ENCODE measurements at places on chromosomes 1 and 21.

DNA sequence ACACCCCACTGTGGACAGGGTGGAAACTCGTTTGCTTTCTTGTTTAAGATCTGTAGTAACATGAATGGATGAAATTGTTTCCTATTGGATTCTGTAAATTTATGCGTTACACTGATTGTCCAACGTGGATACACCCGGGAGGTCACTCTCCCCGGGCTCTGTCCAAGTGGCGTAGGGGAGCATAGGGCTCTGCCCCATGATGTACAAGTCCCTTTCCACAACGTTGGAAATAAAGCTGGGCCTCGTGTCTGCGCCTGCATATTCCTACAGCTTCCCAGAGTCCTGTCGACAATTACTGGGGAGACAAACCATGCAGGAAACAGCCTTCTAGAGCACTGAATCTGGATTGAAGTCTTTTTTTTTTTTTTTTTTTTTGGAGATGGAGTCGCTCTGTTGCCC is 1.4 kb downstream of the RCC1 start:
- peak overlapping the region; percentile 95 for H3K4me3 ChIP-seq
- peaks cover 33% of the 10 kb centered on the region for H3K36me3 ChIP-seq
- DNase-seq: no peak
- H3K4me1 ChIP-seq: peaks cover 55% of the 10 kb centered on the region

- peaks cover 83% of the 10 kb centered on the region for H3K27me3 ChIP-seq
- H3K4me3 ChIP-seq: no peak overlapping the region
- H3K36me3 ChIP-seq: no peaks in the 10 kb centered on the region
- DNase-seq: peak; percentile 84
Observed at GRCh38 chr1:37764414-37764825, 500 bp downstream of the EPHA10 start.

- no peak for DNase-seq
- H3K4me3 ChIP-seq: no peak overlapping the region
- no peaks in the 10 kb centered on the region for H3K36me3 ChIP-seq
- H3K27me3 ChIP-seq: no peaks in the 10 kb centered on the region
- peaks cover 7% of the 10 kb centered on the region for H3K4me1 ChIP-seq
Observed at GRCh38 chr1:97137862-97138514, 416.4 kb downstream of the PTBP2 start.

DNA sequence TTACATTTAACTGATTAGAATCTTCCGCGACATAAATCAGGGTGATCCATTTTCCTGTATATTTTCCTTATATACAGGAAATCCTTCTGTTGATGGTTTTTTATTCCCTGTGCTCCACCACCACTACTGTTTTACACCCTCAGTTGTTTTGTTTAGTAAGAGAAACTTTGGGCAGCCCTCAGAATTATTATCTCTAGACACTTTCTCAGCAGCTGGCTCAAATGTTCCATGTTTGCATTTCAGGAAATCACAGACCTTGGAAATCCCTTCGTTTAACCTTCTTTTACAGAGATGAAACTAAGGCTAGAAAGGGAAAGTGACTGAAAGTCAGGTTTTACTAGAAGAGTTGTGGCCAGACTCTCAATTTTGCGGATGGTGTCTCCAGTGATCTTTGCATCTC is 15.2 kb downstream of the ZNF697 start:
- H3K4me1 ChIP-seq: peaks cover 40% of the 10 kb centered on the region
- no peak for DNase-seq
- H3K36me3 ChIP-seq: peaks cover 7% of the 10 kb centered on the region
- peak overlapping the region; percentile 30 for H3K27ac ChIP-seq
- H3K4me3 ChIP-seq: no peak overlapping the region

DNA sequence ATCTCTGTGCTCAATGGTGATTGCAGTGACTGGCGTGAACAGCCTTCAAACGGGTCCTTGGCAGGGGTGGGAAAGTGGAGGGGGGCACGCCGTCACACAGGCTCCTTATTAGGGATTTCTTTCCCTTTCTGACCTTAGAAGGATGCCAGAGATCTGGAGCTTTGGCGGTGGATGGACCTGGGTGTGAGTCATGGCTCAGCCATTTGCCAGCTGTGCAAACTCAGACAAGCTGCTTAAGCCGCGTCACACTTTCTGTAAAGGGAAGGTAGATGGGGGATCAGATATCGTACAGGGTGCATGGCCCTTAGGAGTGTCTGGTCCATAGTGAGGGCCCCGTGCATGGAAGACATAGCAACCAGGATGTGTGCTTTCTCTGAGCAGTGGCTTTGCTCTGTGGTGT is 48.3 kb upstream of the C1orf174 start:
- no peak overlapping the region for H3K27ac ChIP-seq
- DNase-seq: no peak
- no peak overlapping the region for H3K4me3 ChIP-seq
- H3K27me3 ChIP-seq: peaks cover 23% of the 10 kb centered on the region
- no peaks in the 10 kb centered on the region for H3K4me1 ChIP-seq

GRCh38 chr1:247298701-247299100 is 33.0 kb downstream of the ZNF496 start:
- no peak overlapping the region for H3K27ac ChIP-seq
- no peaks in the 10 kb centered on the region for H3K27me3 ChIP-seq
- H3K4me3 ChIP-seq: no peak overlapping the region
- H3K4me1 ChIP-seq: no peaks in the 10 kb centered on the region

- H3K27me3 ChIP-seq: peaks cover 18% of the 10 kb centered on the region
- no peaks in the 10 kb centered on the region for H3K36me3 ChIP-seq
- peaks cover 8% of the 10 kb centered on the region for H3K4me1 ChIP-seq
- DNase-seq: no peak
Observed at GRCh38 chr1:206145771-206146290, 28.6 kb upstream of the AVPR1B start.

DNA sequence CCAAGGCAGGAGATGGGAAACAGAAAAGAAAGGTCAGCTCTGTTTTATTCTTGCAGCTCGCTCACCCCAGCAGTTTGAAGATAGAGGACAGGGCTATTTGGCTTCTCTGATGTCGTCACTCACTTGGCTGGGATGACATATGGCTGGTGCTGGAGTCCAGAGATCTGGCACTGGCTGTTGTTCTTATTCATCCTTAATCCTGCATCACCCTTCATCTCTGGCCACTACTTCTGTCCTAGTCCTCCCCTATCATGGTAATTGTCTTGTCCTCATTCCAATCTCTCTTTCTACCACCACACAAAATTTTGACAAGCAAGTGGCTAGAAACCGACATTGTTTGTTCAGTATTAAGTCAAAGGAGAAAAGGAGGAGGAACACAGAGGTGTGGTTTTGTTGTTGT is 103.8 kb upstream of the PDE4B start:
- no peak overlapping the region for H3K27ac ChIP-seq
- H3K4me3 ChIP-seq: no peak overlapping the region
- peaks cover 1% of the 10 kb centered on the region for H3K36me3 ChIP-seq
- peaks cover under 1% of the 10 kb centered on the region for H3K27me3 ChIP-seq

DNA sequence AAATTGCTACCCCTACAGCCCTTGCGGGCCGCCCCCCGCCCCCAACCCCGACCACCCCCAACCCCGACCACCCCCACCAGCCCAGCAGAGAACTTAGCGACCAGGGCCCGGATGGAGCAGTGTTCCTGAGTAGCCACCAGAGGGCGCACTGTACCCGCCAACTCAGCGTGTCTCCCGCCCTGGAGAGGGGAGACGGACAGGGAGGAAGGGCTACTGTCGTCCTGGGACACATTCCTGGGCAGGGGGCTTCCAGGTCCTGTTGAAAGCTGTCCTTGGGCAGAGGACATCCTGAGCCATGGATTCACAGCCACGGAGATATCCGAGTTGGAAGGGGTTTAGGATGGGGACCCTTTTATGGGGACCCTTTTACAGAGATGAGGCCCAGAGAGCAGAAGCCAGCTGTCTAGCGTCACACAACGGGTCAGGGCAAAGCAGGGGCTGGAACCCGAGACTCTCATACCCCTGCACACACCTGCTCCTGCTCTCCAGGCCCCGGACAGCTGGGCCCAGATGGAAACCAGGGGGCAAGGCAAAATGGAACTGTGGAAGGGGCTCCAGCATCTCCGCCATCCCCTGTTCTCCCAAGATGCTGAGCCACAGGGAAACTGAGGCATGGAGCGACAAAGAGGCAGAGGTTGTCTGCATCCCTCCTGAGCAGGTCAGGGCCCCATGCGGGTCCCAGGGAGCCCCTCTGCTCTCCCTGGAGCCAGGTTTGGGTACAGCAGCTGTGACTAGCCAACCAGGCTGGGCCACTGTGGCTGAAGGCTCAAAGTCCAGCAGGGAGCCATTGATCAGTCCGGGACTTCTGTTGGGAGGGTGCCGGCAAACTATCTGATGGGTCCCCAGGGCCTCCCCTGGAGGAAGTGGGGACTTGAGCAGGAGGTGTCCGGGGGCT is 25.0 kb upstream of the LAPTM5 start:
- no peak overlapping the region for H3K4me3 ChIP-seq
- H3K27ac ChIP-seq: no peak overlapping the region
- DNase-seq: peak; percentile 85

DNA sequence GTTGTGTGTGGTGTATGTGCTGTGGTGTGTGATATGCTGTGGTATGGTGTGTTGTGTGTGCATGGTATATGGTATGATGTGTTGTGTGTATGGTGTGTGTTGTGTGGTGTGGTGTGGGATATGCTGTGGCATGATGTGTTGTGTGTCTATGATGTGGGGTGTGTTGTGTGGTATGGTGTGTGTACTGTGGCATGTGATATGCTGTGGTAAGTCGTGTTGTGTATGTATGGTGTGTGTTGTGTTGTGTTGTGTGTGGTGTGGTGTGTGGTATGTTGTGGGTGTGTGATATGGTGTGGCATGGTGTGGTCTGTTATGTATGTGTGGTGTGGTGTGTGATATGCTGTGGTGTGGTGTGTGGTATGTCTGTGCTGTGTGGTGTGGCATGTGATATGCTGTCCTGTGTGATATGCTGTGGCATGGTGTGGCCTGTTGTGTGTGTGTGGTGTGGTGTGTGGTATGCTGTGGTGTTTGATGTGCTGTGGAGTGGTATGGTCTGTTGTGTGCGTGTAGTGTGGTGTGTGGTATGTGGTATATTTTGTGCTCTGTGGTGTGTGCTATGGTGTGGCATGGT is 318.0 kb downstream of the PTPRU start:
- peaks cover 29% of the 10 kb centered on the region for H3K27me3 ChIP-seq
- DNase-seq: no peak
- H3K4me1 ChIP-seq: no peaks in the 10 kb centered on the region
- H3K27ac ChIP-seq: no peak overlapping the region
- H3K36me3 ChIP-seq: no peaks in the 10 kb centered on the region
- no peak overlapping the region for H3K4me3 ChIP-seq

DNA sequence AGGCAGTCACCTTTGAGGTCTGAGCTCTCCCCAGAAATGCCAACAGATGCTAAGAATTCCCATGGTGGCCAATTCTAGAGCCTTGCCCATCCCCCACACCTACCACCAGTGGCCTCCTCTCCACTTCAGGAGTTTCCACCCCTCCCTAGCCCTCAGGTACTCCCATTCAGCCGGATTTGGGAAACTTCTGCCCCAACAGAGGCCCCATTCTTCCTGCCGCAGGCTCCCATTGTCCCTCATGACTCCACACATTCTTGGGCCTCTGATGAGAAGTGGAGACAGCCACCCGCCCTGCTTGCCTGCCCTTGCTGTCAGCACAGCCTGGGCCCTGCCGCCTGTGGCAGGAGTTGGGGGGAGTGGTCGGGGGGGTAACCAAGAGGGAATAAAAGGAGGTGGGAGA is 4.6 kb downstream of the BLACAT1 start:
- no peak overlapping the region for H3K27ac ChIP-seq
- no peak for DNase-seq
- peaks cover 58% of the 10 kb centered on the region for H3K4me1 ChIP-seq
- H3K27me3 ChIP-seq: peaks cover 48% of the 10 kb centered on the region
- H3K4me3 ChIP-seq: no peak overlapping the region

DNA sequence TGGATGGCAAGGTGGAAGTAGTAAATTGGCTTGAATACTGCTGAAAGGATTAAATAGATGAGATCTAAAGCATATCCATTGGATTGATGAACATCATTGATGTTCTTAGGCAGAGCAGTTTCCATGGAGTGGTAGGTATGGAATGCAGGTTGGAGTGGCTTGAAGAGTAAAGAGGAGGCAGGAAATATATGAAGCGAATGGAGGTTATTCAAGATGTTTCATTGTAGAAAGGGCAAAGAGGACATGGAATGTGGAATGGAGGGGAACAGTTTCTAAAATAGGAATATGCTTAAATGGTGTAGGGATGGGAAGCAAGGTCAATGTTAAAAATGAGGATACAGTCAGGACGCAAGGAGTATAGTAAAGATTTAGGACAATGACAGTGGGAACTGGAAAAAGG is 6.1 kb downstream of the OSBPL9 start:
- no peaks in the 10 kb centered on the region for H3K27me3 ChIP-seq
- peak overlapping the region; percentile 2 for H3K27ac ChIP-seq
- H3K4me3 ChIP-seq: no peak overlapping the region

- H3K27ac ChIP-seq: peak overlapping the region; percentile 87
- no peaks in the 10 kb centered on the region for H3K36me3 ChIP-seq
- peaks cover 25% of the 10 kb centered on the region for H3K4me1 ChIP-seq
- H3K4me3 ChIP-seq: peak overlapping the region; percentile 1
- no peak for DNase-seq
- peaks cover 80% of the 10 kb centered on the region for H3K27me3 ChIP-seq
Observed at GRCh38 chr1:47643306-47644211, 205.7 kb downstream of the FOXD2 start.

DNA sequence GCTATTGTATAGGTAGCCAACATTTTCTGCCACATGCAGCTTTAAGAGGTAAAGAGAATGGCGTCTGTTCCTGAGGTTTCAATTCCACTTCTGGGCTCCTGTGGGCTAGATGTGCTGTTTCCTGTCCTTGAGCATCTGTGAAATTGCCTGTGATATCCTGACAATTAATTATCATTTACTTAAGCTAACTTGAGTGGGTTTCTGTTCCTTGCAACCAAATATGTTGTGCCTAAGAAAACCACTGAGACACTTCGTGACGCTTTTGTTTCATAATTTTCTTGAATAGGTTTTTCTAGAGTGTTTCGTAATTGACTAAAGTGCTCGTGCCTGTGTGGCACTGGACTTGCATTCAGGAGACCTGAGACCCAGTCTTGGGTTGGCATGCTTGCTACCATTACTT is 127.3 kb upstream of the POU3F1 start:
- no peaks in the 10 kb centered on the region for H3K4me1 ChIP-seq
- peaks cover 57% of the 10 kb centered on the region for H3K27me3 ChIP-seq
- H3K27ac ChIP-seq: no peak overlapping the region
- H3K4me3 ChIP-seq: no peak overlapping the region

GRCh38 chr1:31228986-31229385 is 10.7 kb downstream of the NKAIN1 start:
- H3K36me3 ChIP-seq: no peaks in the 10 kb centered on the region
- DNase-seq: no peak
- H3K4me1 ChIP-seq: peaks cover 4% of the 10 kb centered on the region

Measured in mesothelial cell of epicardium (in vitro differentiated cells).